ENCODE measurements at places on chromosomes 3 and 15. TPM values are rescaled to one million over a fixed set of nuclear protein-coding genes. Genes with fewer than 3 reads are reported as not detected.

GUCA1C gene
- total RNA-seq, result not detected

GP5 gene
- total RNA-seq, result under 0.01 TPM

CPLX3 gene
- total RNA-seq, result under 0.01 TPM

IL20RB gene
- 2.3 TPM for total RNA-seq

LRRC2 gene
- under 0.01 TPM for total RNA-seq

GRAMD1C gene
- total RNA-seq, result 6.8 TPM

PRSS50 gene
- total RNA-seq, result not detected

TLNRD1 gene
- total RNA-seq, result 2.0 TPM

VPS18 gene
- 45.8 TPM for total RNA-seq

THPO gene
- total RNA-seq, result 0.16 TPM

EPHB1 gene
- 0.63 TPM for total RNA-seq

GASK1A gene
- 0.26 TPM for total RNA-seq

SGO1 gene
- total RNA-seq, result 0.17 TPM

SETD5 gene
- total RNA-seq, result 36.8 TPM

NEIL1 gene
- 6.3 TPM for total RNA-seq

ZPLD1 gene
- under 0.01 TPM for total RNA-seq

AKAP13 gene
- total RNA-seq, result 53.0 TPM

ARNT2 gene
- total RNA-seq, result 1.3 TPM

AADACL2 gene
- not detected for total RNA-seq

ROBO1 gene
- total RNA-seq, result 66.8 TPM

EPHB3 gene
- 15.5 TPM for total RNA-seq

ZDHHC19 gene
- total RNA-seq, result not detected

All from bronchial smooth muscle cell (primary cell).